ENCODE measurements at places on chromosomes 7 and 10.

DNA sequence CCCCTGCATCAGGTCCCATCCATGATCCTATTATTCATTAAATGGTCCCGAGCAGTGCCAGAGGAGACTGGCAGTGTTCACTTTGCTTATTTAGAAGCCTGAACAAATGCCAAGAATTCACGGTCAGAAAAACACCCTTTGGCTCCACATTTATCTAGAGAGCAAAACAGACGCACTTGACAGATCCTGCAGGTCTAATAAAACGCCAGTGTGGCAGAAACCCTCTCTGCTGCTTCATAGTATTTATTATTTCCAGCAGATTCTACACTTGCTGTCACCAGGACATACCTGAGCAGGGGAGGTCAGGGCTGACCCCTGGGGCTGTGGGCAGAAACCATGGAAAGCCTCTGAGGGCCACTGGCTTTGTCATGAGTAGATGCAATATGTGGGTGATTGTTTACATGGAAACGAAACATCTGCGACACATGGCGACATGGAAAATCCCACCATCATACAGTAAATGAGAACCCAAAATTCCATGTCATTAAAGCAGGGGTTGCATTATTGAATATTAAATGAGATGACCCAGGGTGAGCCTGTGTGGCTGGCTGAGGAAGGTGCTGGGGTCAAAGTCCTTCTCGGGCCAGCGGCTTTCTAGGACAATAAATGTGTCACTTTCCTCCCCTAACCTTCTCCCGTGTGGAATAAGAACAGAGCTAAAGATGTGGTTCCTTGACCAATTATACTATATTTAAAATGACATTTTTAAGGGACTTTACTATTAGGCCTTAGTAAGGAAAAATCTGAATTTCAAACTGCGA, 205.9 kb upstream of the SVIL start:
- DNase-seq = no peak

DNA sequence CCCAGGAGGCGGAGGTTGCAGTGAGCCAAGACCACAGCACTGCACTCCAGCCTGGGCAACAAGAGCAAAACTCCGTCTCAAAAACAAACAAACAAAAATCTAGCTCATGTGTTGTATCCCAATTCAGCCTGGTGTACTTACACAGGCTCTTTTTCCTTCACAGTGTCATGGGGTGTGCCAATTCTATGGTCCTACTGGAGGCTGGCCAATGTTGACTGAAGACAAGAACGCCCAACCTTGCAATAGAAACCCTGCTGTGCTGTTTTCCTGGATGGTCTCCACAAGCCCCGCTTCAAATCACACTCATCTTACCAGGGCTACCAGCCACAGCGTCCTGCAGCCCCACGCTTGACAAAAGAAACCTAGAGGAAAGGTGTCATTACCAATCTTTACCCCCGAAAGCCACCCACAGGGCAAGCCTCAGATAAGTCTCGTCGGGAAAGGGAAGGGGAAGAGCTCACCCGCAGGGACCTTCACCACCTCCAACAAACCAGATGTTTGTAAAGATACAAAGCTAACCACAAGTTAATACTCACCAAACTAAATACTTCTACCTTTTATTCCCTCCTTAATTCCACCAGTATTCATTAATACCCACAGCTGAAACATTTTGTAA, 64.8 kb downstream of the TNS3 start:
- DNase-seq = no peak

- no peak for DNase-seq
Observed at GRCh38 chr10:78349165-78349516, 315.5 kb downstream of the RPS24 start.

DNA sequence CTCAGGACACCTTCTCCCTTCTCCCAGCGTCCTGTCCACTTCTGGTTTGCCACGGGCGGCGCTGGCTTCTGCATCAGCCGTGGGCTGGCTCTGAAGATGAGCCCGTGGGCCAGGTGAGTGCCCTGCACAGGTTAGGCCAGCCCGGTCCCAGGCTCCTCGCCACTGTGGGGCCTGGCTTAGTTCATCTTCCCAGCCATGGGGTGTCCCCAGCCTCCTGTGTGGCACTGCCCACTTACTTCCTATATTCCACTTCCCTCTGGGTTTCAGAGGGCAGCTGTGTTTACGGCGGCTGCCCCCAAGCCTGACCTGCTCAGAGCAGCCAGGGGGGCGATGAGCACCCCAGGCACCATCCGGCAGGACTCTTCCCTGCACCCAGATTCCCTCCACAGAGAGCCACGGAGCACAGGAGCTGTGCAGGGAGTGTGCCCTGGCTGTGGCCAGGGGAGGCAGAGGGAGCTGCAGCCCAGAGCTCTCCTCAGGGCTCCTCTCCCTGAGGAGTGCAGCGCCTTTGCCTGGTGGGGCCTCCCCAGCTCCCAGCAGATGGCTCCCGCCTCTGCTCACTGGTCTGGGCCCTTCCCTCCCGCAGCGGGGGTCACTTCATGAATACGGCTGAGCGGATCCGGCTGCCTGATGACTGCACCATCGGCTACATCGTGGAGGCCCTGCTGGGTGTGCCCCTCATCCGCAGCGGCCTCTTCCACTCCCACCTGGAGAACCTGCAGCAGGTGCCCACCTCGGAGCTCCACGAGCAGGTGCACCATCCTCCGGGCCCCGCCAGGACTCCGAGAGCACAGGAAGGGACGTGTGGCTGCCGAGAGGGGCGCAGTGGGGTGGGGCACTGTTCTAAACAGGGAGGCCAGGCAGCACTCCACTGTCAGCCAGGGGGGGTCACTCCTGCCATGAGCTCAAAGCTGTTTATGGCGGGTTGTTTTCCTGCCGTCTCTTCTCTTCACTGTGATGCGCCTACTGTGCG, 6.4 kb downstream of the LFNG start:
- peak; percentile 62 for DNase-seq

DNA sequence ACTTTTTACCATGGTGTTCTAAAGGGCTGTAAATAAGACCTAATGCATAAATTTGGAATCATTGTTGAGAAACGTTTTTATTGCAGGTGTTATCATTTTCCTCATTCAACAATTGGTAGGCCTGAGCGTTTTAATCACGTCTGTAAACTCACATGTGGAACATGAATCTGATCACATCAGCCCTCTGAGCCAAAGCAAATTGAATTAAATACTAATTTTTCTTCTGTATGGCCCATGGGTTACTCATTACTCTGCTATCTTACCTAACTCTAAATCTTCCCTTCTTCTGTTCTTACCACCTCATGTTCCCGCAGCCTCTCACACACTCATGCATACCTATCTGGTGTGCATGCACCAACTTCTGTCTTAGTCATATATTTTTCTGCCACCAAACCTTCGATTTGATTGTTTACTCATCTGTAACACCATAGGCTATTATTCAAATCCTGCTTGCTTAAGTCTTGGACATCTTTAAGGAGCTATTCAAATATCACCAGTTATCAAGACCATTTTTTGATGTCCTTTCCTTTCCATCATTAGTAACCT, 82.3 kb downstream of the NXPH1 start:
- DNase-seq = no peak

GRCh38 chr10:96794836-96795733, 37.0 kb upstream of the LCOR start:
- DNase-seq = no peak

DNA sequence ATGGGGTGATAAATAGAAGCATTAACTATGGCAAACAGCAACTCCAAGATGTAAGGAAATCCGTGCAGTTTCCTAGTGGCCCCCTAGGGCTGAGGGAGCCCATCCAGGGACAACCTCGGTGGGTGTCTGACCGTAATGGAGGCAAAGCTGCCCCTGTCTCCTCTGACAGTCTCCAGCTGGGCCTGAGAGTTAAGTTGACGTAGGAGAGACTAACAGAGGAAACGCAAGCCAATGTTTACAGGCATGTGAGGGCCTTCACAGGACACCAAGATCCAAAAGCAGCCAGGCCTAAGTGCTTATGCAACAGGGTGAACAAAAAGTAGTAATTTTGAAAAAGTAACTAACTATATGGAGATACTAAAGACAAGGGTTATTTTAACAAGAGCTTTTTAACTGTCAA, 330.0 kb upstream of the C7orf33 start:
- no peak for DNase-seq

- DNase-seq = peak; percentile 24
Observed at GRCh38 chr10:78626471-78626870, 442.3 kb upstream of the ZMIZ1 start.
